Gastrocnemius medialis (tissue), 4 donors: ENCODE measurements at places on chromosomes 1 and 21. TPM values are rescaled to one million over a fixed set of nuclear protein-coding genes. Genes with fewer than 3 reads are reported as not detected.

DNA sequence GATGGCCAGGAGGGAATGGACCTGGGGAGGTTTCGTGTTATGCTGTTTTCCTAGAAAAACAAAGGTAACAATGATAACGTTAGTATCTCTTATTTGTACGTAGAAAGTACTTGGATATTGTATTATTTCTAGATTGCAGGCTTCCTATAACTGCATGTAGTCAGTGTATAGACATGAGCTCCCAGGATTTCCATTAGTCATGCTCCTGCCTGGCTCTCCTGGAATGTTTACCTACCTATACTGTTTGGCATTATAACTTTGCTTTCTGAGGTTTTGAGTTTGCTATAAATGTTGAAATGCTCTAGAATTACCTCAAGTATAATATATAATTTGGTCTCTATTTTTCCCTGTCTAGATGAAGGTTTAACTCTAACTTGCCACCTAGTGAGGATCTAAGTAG, 66.1 kb downstream of the TTC3 start:
- no peaks in the 10 kb centered on the region for H3K27me3 ChIP-seq
- no peak for DNase-seq
- no peak overlapping the region for H3K4me3 ChIP-seq
- no peaks in the 10 kb centered on the region for H3K4me1 ChIP-seq
- no peak overlapping the region for H3K27ac ChIP-seq

- DNase-seq = peak; percentile 52
- H3K4me3 ChIP-seq = no peak overlapping the region
- no peaks in the 10 kb centered on the region for H3K36me3 ChIP-seq
Measured at GRCh38 chr1:201042779-201043461, 19.4 kb upstream of the KIF21B start.

- H3K27ac ChIP-seq = peak overlapping the region; percentile 42
- H3K4me1 ChIP-seq = no peaks in the 10 kb centered on the region
- H3K36me3 ChIP-seq = peaks cover 70% of the 10 kb centered on the region
Measured at GRCh38 chr1:228358039-228358763, 48.4 kb downstream of the TRIM11 start.

DNA sequence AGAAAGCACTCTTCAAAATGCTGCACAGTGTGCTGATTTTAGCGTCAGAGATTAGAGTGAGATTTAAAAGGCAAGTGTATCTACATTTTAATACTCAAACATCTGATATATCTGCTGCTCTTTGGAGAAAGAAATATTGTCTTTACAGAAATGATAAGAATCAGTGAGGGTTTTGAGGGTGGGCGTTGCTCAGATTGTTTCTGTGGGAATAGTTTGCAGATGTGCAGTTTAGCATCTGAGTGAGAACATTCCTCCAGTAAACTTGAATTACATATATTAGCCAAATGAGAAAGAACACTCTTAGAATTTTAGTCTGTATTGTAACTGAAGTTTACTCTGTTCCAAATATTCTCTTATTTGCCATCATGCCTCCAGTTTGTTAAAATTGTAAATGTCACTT, 549.2 kb downstream of the NEGR1 start:
- H3K4me3 ChIP-seq = no peak overlapping the region
- no peaks in the 10 kb centered on the region for H3K27me3 ChIP-seq

DNA sequence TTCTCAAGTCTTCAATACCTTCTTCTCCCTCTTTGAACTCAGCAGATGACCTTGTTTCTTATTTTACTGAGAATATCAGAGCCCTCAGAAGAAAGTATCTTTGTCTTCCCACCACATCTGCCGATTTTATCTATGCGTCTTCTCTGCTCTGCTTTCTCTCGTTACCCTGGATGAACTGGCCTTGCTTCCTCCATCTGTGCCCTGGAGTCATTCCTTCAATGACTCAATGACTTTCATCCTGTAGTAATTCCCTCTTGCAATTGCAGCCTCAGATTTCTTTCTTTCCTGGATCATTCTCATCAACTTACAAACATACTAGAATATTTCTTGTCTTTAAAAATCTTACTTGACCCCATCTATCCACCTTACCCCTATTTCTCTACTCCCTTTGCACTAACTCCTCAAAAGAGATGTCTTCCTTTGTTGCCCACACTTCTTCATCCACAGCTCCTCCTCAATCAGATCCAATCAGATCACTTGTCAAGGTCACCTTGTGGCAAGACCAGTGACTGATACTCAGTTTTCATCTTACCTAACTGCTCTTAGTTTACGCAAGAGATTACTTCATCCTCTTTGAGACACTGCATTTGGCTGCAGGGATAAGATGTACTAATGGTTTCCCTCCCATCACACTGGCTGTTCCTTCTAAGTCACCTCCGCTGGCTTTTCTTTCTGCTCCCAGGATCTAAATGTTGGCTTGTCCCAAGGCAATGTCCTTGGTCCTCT, 8.2 kb upstream of the TGFBR3 start:
- H3K4me1 ChIP-seq = peaks cover 7% of the 10 kb centered on the region
- no peaks in the 10 kb centered on the region for H3K36me3 ChIP-seq
- H3K27me3 ChIP-seq = no peaks in the 10 kb centered on the region
- no peak for DNase-seq
- no peak overlapping the region for H3K27ac ChIP-seq

DNA sequence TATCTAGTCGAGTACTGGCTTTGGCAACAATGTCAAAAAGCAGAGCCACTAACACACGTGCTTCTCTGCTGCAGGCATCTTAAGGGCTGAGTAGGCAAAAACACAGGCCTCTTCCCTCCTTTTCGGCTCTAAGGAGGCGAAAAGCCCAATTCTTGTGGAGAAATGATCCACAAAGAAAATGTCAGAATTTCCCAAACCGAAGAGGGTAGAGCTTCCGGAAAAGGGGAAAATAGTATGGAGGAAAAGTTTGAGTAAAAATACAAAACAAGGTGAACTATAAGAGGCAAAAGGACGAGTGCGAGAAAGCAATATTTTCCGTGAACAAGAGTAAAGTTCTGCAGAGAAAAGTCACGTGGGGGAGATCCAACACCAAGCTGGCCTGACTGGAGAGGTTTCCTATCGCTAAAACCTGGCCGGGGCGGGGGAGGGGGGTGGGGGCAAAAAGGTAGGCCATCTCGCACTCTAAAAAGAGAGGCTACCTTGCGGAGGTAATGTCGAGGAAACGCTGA, 551 bp downstream of the ZRANB2 start:
- peaks cover 28% of the 10 kb centered on the region for H3K36me3 ChIP-seq
- peak overlapping the region; percentile 91 for H3K27ac ChIP-seq
- peaks cover 18% of the 10 kb centered on the region for H3K4me1 ChIP-seq

DNA sequence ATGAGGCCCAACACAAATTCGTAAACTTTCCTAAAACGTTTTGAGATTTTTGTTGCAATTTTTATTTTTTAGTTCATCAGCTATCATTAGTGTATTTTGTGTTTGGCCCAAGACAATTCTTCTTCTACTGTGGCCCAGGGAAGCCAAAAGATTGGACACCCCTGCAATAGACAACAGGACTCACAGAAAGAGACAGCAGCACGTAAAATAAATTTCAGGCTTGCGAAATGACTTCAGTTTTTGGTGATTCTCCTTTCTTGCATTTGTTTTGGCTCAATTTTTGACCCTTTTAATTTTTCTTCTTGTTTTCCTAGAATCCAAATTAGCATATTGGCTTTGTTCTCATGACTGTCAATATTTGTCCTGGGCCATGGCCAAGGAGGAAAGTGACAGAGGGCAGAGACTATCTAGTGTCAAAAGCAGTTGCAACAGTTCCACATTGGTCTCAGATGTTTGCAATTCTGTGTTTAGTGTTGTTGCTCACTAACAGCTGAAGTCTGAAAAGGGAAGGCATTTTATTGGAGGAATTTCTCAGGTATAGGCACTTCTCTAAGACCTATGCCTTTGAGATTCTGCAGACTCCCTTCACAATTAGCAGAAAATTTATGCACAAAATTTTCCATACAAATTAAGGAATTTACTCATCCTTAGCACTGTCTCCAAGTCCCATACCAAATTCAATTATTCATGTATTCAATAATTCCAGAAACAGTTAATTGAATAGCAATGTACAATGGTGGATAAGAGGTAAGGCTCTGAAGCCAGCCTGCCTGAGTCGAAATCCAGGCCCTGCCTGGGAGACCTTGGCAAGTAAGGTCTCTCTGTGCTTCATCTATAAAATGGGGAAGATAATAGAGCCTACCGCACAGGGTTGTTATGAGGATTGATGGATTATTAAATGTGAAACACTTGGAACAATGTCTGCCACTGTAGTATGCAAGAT, 160.9 kb upstream of the IVNS1ABP start:
- no peaks in the 10 kb centered on the region for H3K36me3 ChIP-seq
- no peak overlapping the region for H3K27ac ChIP-seq
- H3K27me3 ChIP-seq = no peaks in the 10 kb centered on the region
- H3K4me1 ChIP-seq = no peaks in the 10 kb centered on the region

DNA sequence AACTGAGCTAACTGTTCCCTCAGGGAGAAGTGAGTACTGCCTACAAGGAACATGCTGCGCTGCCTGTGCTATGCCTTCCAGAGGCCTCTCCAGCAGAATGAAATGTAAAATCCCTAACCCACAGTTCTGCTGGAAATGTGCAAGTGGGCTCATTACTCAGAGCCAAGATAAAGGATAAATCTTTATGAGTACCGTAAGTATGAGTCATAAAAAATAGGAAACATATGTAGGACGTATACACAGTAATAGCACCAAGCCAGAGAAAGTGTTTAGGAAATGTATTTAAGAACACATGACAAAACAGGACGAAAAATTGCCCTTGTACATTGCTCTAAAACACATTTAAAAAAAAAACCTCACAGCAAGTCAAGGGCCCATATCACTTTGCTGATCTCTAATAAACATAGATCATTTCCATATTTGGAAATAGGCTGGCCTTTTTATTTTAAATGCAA, 104.6 kb downstream of the TGFBR3 start:
- DNase-seq = no peak
- peaks cover 35% of the 10 kb centered on the region for H3K4me1 ChIP-seq
- H3K4me3 ChIP-seq = no peak overlapping the region
- no peaks in the 10 kb centered on the region for H3K27me3 ChIP-seq
- no peaks in the 10 kb centered on the region for H3K36me3 ChIP-seq

DNA sequence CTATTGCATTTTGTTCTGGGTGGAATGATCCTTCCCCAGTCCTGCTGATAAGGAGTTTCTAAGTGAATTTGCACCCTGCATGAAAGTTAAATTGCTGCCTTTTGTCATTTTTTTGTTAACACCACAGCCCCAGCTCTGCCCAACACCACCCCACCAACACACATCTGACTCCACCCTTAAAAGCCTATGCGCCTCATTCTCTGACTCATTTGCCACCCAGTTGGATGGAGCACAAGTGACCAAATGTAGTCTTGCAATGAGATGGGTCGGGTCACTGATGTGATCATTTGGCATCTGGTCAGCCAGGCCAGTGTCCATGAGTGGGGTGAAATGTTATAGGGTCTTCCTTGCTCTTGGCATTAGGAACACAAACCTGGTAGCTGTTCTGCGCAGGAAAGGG, 256.8 kb downstream of the KAZN start:
- H3K36me3 ChIP-seq = no peaks in the 10 kb centered on the region
- H3K4me3 ChIP-seq = no peak overlapping the region
- no peaks in the 10 kb centered on the region for H3K27me3 ChIP-seq
- H3K27ac ChIP-seq = no peak overlapping the region

GRCh38 chr1:234544087-234544579, 65.2 kb upstream of the TARBP1 start:
- H3K4me3 ChIP-seq = no peak overlapping the region
- H3K4me1 ChIP-seq = peaks cover 74% of the 10 kb centered on the region
- H3K36me3 ChIP-seq = no peaks in the 10 kb centered on the region
- H3K27ac ChIP-seq = peak overlapping the region; percentile 98
- DNase-seq = peak; percentile 69

- DNase-seq = no peak
- no peaks in the 10 kb centered on the region for H3K4me1 ChIP-seq
- H3K36me3 ChIP-seq = no peaks in the 10 kb centered on the region
- no peak overlapping the region for H3K27ac ChIP-seq
- no peak overlapping the region for H3K4me3 ChIP-seq
- no peaks in the 10 kb centered on the region for H3K27me3 ChIP-seq
Measured at GRCh38 chr21:36023092-36023480, 37.2 kb downstream of the SETD4 start.

ASTN1 gene
- total RNA-seq = not detected

KPRP gene
- total RNA-seq = not detected

CD101 gene
- not detected for total RNA-seq

SPATA45 gene
- not detected for total RNA-seq
